ENCODE measurements at places on chromosomes 4 and X.

DNA sequence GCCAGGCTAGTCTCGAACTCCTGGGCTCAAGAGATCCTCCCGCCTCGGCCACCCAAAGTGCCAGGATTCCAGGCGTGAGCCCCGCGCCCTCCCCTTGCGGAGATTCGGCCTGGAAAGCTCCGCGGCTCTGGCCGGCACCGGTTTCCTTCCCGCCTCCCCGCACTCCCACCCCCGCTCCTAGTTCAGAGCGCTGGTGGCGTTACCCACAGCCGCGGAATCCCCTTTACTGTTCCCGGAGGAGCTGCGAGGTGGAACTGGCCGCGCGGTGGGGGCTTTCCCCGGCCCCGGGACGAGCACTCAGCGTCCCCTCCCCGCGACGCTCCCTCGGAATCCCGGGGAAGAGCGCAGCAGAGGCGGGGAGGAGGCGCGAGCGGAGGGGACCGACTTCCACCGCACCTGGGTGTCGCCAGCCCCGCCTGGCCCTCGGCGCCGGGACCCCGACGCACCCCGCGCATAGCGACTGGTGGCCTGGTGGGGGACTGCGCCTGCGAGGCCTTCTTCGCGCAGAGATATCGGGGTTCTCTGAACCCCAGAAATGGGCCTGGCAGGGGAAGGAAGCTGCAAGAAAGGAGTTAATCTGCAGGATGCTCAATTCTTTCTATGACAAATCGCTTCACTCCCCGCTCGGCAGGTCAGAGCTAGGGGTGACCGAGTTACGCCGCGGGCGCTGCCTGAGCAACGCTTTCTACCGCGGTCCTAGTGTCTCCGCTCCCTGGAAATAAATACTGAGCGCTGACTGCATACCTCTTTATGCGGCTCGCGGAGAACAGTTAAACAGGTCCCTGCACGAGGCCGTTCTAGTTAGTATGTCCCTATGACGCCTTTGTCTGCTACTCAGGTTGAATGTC is 14.6 kb upstream of the SLC25A4 start:
- DNase-seq = no peak

- no peak for DNase-seq
Observed at GRCh38 chr4:20641976-20642375, 58.3 kb upstream of the PACRGL start.

DNA sequence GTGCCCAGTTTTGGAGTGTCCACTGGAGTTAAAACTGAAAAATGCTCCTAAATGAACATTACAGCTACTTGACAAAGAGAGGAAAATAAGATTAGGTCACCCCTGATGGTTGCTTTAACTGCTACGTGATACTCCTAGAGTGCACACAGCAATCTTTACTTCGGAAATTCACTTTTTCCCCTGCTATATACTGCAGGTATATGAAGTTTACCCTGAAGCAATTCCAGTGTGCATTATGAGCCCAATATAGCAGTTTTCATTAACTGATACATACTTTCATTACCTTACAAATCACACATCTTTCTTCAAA is 773 bp upstream of the ZNF827 start:
- no peak for DNase-seq

DNA sequence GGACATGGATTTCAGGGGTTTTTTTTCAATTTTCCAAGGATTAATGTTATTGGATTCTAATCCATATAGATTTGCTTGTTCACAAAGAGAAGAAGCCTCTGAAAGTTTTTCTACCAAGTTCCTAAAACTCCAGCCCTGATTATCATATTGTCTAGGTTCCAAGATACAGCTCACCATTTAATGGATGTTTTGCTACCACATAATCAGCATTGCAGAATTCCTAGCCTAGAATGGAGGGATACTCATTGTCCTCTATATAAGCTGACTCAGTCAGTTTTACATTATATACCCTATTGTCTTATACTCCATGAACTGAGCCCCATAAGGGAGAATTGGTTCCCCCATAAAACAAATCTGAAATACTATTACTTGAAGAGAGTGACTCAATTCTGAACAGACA is 664.7 kb upstream of the FAM241A start:
- no peak for DNase-seq

- no peak for DNase-seq
Observed at GRCh38 chr4:37443137-37443536, 198.6 kb downstream of the NWD2 start.

DNA sequence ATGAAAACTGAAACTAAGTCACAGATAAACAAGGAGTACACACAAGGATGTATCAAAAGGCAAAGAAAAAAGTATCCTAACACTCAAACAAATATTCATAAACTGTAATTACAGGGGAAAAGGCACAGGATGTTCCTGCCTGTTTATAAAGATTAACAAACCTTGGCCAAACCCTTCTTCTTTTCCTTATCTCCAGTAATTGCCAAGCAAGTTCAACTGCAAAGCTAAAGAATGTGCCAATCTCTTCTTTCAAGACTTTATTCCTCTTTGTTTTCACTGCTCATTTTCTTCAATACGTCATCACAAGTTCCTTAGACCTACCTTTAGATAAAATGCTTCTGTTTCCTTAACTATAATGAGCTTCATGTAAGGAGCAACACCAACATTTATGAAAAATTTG is 171.2 kb downstream of the AMELX start:
- no peak for DNase-seq

- DNase-seq = no peak
Observed at GRCh38 chr4:142243255-142243654, 602.8 kb downstream of the INPP4B start.

- DNase-seq = no peak
Observed at GRCh38 chr4:95599777-95600400, 51.1 kb upstream of the UNC5C start.

DNA sequence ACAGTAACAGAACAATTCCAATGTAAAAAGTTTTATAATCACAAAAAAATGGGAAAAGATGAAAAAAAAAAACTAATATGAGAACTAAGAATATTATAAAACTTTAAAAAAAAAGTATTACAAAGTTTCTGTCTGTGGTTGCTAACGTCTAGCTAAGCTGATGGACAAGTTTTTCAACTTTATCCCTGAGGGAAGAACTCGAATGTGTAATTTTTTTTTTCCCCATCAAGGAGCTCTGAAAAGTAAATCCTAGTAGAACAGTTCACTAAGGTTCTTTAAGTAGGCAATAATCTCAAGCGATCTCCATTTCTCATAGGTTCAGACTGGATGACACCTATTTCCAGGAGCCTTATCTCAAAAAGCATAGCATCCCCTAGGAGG is 14.2 kb downstream of the ADGRA3 start:
- no peak for DNase-seq

DNA sequence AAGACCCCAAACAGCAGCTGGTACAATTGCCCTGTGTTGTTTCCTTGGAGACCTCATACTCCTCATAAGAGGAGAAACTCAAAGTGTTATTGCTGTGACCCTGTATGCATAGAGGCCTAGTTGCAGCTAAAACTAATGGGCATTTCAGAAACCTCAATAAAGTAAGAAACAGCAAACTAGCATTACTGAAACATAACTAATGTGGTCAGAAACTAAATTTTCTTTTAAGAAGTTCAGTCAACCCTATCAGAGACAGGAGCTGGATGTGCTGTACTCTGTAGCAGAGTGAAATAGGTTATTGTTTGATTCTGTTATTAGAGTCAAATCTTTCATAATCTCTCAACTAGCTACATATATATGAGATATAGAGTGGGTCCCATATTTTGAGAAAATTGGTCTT is 257.5 kb upstream of the IRS4 start:
- no peak for DNase-seq

DNA sequence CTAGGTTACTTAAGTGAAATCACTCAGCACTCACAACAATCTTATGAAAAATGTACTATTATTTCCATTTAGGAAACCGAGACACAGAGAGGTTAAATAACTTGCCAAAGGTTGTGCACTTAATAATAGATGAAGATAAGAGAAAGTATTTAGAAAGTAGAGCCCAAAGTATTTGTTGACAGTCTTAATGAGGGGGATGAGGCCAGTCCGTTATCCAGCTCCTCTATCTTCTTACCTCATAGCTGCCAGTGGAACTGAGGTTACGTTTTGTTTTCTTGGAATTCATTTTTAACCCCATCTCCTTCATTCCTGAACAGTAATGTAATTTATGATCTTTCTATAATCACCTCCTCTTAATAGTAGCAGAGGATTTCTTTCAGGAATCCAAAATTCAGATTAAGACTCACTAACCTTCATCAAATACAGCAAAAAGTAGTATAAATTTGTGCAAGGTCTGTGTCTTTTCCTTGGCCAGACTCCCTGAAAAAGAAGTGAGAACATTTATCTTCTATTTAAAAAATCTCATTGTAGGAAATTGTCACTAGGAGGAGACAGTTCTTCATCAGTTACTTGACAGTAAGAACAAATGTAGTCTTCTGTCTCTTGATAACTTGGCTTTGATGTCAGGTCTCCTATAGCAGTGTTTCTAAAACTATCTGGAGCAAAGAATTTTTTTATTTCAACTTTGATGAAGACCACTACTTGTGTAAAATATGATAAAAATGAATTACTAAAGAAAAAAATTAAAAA is 35.5 kb downstream of the F8 start:
- no peak for DNase-seq

DNA sequence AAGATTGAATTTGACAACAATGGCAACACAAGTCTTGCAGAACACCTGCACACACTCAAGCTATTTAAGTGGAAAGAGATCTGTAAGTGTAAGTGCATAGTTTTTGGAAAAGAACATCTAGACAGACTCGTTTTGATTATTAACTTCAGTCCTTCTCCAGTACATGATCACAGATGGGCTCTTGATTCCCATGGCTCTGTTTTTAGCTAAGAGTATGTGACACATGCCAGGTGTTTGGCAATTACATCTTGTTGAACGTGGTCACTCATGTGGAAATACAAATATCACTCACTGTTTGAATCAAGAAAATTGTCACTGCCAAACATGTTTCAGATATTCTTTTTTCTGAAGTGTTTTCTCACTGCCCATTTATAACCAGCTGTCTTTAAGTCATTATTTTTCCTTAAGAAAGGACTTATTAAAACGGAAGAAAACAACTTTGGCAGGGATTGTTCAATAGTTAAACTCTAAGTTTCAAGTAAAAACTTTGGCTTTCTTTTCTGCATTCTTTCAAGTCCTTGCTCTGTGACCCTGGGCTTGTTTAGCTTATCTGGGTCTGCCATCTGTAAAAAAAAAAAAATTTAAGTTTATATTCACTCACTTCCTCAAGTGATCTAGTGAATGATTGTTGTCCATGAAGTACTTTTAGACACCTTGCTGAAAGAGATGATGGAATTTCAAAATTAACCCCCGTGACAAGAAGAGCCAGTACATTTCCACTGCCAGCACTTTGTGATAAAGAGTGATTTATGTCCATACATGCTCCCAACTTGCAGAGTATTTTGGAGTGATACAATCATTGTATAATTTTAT is 125.4 kb downstream of the ATXN3L start:
- DNase-seq = no peak

GRCh38 chr4:65968831-65969558 is 298.7 kb upstream of the EPHA5 start:
- DNase-seq = no peak

DNA sequence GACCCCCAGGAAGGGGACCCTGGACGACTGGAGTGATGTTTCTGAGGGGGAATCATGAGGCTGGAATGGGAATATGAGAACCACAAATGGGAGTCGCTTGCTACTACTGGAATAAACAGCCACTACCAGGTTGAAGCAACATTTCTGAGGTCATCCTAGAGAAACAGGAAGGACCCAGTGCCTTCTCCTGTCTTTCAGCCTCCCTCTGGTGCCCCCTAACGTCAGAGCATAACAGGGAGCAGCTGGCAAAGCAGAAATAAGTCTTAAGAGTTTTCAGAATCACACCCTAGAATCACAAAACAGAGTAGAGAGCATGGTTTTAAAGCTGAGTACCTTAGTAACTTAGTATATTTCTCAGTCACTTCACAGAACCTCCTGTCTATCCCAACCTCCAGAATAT is 347.8 kb upstream of the PITX2 start:
- no peak for DNase-seq

DNA sequence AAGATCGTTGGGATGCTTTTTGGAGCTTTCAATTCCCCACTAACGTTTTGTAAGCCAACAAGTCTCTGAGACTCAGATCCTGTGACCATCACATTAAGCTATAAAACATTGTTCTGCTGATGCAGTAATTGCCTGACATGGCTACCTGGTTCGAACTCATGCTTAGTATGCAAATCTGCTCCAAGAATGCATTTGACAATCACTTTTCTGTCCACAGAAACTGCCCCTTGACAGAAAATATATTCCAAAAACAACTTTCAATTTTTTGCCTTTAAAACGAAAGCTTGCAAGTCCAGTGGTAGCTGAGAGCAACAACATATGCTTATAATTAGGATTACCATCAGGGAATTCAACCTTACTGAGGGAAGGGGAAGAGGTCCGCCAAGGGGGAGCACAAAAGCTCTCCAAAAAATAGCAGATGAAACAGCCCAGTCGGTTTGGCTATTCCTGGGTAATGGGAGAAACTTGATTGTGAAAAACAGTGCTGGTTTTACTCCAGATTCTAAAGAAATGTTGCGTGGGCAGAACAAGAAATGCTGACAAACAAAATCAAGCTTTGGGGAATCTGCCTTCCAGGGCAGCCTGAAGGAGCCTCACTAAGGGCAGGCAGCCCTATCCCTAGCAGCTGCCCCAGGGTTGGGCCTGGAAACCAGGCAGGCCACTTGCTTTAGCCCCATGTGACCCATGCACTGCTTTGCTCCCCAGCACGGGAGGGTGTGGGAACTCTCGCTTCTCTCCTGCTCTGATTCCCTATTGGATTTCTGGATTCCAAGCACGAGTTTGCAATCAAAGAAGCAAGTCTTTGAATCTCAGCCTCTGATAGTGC is 160.7 kb upstream of the LDB2 start:
- no peak for DNase-seq

DNA sequence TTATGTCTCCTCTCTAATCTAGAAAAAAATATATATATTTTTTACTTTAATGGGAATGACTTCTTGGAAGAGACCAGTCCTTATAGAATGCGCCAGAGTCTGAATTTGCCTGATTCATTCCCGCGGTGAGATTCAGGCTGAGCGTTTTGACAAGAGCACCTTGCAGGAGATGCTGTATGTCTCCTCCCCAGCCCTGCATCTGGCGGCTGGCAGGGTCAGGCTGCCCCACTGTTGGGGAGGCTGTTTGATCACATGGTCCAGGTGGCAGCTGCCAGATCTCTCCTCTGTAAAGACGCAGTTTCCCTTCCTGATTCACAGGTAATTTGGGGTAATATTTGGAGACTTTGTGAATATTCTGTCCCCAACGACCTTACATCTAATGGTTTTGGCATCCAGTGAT is 9.7 kb downstream of the PDZD4 start:
- no peak for DNase-seq

DNA sequence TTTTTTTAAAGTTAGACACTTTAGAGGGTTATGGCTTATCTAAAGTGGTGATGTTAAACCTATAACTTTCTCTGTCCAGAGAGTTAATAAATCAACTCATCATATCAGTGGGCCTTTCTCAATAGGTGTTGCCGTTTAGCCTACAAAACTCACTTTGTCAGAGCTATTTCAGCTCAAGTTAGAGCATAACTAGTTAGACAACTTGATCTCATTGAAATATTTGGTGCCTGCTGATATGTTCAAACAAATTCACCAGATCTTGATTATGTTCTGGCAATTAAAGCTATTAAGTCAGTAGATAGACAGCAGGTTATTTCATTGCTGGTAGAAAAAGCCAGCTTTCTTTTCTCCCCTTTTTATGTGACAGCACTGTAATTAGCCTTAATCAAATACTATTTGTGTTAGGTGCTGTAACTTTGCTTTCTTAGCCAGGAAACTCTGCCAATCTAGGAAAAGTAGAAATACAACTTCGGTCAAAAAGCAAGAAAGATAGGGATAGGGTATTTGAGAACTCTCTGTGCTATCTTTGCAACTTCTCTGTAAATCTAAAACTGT is 191.8 kb downstream of the MAML3 start:
- DNase-seq = no peak

Data from ureter (tissue), 1 donor.